Keratinocyte (primary cell): ENCODE measurements at places on chromosomes 11 and 22.

- DNase-seq, result no peak
Measured at GRCh38 chr11:43067681-43068080, 244.1 kb upstream of the API5 start.

DNA sequence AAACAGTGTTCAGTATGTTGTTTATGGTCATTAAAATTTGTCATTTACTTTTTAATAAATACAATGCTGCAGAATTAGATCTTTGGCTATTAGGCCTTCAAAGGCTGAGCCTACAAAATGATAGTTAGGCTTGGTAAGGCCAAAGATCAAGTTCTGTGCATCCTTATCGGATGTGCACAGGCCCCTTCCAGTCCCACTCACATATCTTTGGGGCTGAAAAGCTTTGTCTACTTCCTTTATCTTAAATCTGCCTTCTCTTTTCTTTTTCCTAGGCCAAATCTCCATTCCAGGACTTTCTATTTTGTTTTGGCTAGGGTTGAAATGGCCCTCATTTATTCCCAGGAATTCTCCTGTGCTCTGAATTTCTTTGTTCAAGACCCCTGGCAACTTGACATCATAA is 3.4 kb upstream of the GLB1L2 start:
- DNase-seq, result no peak

- no peak for DNase-seq
Measured at GRCh38 chr11:108854346-108854745, 189.5 kb downstream of the DDX10 start.

GRCh38 chr22:28903729-28904128 is 20.4 kb downstream of the ZNRF3 start:
- DNase-seq, result no peak

- no peak for DNase-seq
Measured at GRCh38 chr22:22927196-22927887, 39.7 kb downstream of the IGLL5 start.
